ENCODE measurements at places on chromosomes 5 and 9.

DNA sequence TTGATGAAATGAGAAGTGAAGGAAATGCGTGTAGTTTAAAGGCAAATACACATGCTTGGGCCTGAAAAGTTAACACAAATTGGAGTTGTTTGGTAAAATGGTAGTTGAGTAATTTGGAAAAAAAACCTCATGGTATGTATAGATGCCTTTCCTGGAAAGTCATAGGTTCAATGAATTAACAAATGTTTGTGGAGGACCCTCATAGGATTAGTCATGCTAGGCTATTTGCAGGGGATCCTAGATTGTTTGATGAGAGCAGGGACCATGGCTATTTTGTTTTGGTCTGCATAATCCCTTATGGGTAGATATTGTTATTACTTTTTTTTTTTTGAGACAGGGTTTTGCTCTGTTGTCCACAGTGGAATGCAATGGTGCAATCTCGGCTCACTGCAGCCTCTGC lies 93.5 kb upstream of the NR3C1 start:
- peak; percentile 73 for DNase-seq

DNA sequence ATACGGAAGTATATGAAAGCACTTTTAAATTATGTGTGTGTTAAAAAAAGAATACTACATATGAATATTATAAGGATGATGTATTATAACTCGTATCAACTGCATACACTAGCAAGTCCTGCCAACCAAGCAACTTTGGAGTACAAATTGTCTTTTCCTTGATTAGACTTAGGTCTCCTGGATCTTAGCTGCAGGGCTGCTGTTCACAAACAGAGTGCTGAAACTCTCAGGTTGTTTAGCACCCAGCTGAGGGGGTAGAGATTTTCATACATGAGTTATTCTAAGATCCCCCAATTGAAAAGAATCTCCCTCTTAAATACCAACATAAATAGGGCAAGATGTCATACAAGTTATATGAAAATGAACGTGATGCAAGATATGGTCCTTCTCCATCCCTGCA lies 149.8 kb upstream of the TNC start:
- DNase-seq = peak; percentile 27

DNA sequence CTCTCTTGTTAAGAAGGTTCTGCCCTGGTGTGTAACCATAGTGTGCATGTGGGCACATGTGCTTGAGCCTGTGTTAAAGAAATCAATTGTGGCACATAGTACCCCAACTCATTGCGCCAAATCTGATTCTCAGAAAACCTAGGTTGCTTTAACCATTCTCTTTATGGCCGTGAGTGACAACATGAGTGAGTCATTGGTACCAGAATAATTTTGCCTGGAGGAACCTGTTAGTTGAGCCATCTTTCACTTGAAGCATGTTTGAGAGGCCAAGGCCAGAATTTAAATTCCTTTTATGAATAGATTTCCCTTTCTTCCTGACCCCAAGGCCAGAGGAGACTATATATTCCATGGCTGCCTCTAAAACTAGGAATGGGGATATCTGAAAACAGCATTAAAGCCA lies 35.2 kb upstream of the SLC36A2 start:
- DNase-seq = no peak

- DNase-seq = no peak
Measured at GRCh38 chr9:6793203-6793602, 35.4 kb downstream of the KDM4C start.

DNA sequence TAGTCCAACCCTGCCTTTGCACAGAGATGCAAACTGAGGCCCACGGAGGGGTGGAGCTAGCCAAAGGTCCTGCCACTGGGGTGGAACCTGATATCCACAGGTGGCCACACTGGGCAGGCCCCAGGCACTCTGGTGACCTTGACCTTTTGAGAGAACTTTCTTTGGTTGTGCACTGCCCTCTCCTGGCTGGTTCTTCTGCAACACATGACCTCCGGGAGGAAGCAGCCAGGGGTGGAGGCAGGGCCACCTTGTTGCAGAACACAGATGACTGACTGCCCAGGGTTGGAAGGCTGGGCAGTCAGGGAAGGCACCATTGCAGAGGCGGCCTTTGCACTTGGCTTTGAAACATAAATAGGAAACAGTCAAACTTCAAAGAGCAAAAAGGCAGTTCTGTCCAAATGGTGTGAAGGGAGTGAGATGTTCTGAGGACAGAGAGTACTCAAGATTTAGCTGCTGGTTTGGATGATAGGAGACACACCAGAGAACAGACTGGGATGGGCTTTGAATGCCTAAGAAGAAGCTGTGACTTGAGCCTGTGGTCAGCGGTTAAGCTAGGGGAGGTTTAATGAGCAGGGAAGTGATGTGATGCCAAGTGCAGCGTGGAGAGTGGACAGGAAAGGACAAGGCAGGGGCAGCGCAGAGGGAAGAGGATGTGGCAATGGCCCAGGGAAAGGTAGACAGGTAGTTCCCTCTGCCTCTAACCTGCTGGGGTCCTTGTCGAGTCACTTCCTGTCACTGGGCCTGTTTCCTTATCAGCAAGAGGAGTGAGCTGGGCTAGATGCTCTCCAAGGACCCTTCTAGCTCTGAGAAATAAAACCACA lies 6.8 kb upstream of the TCOF1 start:
- peak; percentile 56 for DNase-seq

- DNase-seq = no peak
Measured at GRCh38 chr5:81214848-81215247, 18.3 kb upstream of the CKMT2 start.

DNA sequence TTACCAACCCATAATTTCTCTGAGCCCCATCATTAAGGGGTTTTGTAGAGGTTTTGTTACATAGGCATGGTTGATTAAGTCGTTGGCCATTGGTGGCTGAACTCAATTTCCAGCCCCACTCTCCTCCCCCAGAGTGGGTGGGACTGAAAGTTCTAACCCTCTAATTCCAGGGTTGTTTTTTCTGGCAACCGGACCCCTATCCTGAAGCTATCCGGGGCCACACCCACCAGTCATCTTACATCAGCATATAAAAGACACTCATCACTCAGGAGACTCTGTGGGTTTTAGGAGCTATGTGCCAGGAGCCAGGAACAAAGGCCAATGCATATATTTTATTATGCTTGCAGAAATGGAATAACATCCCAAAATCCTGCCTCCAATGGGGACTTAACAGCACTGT lies 186.0 kb downstream of the NXNL2 start:
- no peak for DNase-seq

DNA sequence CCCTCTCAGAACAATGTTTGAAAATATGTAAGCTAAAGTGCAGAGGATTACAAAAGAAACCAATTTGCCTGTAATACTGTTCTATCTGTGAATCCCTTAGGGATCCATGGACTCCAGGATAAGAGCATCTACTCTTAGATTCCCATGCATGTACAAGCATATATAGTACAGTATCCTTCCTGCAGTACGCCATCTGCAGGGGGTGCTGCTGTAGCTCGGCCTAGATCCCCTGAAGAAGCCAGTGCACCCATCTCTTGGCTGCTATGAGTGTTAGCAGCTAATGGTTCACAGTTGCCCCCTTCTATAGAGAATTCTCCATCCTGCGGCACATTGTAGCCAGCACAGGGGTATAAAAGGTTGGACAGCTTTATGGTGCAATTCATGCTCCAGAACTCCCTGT lies 61.8 kb upstream of the SLC30A5 start:
- DNase-seq = no peak

DNA sequence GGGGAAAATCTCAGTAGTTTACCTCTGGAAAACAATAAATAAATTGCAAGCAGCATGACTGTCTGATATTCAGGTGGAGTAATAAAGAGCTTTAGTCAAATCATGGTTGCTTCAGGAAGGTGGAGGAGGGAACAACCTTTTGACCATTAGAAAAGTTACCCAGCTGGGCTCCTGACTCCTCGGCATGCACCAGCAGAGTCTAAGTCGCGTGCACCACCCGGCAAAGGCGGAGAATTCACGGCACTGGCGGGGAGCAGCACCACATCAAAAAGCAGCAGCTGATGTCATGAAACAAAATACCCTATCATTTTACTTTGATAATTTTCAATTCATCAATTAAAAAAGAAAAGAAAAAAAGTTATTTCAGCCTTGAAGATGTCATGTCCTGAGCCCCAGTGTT lies 34.6 kb downstream of the EBF1 start:
- no peak for DNase-seq

GRCh38 chr5:113357696-113358476 lies 76.9 kb downstream of the TSSK1B start:
- no peak for DNase-seq

DNA sequence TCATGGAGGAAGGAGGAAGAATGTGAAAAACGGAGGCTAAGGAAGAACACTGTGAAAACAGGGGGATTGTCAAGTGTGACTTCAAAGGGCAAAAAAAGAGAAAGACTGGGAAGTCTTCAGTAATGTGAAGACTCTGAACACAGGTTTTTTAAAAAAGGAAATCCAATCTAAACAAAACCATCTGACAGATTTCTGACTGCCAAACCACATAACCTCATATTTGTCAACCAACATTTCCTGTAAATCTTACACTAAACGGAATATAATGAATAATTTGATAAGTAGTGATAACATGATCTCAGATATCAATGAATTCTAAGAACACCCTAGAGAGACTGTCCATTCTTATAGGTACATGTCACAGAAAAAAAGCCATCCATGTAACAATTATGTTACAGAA lies 124.7 kb downstream of the FBN2 start:
- DNase-seq = peak; percentile 43

DNA sequence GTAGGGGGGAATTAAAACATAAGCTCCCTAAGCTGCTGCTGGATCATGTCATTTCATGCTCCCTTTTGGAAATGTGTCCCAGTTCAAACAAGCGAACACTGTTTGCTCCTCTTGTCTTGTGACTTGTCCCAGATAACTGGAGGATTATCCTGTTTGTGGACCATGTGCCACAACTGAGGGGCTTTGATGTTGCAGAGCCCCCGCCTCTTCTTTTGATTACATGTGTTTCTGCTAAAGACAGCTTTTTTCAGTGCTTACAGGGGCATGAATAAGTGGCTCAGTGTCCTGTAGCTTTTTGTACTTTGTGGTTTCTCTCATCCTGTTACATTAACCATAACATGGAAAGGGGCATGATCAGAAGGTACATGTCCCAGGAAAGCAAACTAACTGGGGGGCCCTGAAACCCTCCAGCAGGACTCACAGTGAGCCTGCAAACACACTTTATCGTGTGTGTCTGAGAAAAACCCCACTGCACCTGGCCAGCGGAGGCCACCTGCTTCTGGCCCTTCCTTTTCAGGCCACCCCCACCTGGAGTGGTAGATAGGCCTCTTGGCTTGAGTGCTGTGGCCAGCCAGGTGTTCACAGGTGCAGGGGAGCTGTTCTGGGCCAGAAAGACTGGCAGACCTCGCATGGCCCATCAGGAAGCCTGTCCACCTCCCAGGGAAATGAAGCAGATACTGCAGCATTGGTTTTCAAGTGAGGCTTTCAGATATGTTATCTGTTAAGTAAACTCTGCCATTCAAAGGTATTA lies 285.6 kb downstream of the FANCC start:
- no peak for DNase-seq

GRCh38 chr5:125501396-125501795 lies 755.0 kb upstream of the ZNF608 start:
- DNase-seq = peak; percentile 19

GRCh38 chr5:141715346-141715905 lies 33.4 kb upstream of the ARAP3 start:
- no peak for DNase-seq

DNA sequence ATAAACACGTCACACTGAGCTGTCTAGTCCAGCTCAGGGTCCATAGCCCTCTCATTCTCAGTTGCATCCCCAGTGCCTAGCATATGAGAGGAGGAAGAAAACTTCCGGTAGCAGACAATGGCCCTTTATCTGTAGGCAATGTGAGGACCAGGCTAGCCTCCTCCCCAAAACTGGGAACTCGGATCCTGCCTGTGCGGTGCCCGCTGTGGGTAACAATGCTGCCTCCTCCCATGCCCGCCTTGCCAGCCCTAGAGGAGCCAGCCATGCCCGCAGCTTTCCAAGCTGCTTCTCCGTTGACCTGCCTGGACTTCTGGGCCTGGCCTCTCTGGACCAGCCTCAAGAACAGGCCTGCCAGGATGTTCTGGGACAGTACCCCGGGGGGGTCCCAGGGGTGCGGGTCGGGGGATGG lies 74.6 kb upstream of the ORM1 start:
- no peak for DNase-seq

DNA sequence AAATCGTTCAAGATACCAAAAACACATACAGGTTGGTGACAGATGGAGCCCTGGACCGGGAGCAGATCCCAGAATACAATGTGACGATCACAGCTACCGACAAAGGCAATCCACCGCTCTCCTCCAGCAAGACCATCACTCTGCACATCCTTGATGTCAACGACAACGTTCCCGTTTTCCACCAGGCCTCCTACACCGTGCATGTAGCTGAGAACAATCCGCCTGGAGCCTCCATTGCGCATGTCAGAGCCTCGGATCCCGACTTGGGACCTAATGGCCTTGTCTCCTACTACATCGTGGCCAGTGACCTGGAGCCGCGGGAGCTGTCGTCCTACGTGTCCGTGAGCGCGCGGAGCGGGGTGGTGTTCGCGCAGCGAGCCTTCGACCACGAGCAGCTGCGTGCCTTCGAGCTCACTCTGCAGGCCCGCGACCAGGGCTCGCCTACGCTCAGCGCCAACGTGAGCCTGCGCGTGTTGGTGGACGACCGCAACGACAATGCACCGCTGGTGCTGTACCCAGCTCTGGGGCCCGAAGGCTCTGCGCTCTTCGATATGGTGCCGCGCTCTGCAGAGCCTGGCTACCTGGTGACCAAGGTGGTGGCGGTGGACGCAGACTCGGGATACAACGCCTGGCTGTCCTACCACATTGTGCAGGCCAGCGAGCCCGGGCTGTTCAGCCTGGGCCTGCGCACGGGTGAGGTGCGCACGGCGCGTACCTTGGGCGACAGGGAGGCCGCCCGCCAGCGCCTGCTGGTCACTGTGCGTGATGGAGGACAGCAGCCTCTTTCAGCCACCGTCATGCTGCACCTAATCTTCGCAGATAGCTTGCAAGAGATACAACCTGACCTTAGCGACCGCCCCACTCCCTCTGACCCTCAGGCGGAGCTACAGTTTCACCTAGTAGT lies 1.8 kb downstream of the PCDHGB3 start:
- DNase-seq = no peak

GRCh38 chr9:133844881-133845410 lies 106.8 kb upstream of the SARDH start:
- DNase-seq = no peak

DNA sequence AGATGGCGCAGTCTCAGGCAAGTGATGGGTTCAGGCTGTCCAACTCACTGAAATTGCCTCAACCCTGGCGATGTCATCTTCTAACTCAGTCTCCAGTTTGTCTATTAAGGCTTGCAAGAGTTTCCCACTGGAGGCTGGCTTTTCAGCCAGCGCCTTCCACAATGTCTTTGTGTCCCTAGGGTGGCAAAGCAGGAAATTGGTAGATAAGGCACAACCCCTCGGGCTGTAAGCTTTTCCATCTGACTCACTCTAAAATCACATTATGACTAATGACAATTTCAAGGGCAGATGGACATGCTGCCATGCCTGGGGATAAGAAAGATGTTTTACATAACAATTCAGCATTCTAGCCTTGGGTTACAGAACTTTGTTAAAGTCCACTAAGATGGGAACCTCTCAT lies 61.9 kb downstream of the MROH2B start:
- no peak for DNase-seq

Data from fibroblast of skin of abdomen (primary cell).